ENCODE measurements at places on chromosomes 13 and 19.

DNA sequence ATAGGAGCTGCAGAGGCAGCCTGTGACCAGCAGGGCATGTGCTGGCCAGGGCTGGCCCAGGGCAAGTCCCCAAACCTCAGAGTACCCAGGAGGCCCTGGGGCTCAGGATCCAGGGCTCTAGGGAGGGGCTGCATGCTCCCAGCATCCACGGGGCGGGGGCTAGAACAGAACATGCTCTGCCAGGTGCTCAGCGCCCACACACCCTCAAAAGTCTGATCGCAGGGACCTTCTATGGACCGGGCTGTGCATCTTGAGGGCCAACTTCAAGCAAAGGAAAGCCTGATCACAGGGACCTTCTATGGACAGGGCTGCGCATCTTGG, 33.5 kb downstream of the ELL start:
- no peak for DNase-seq

DNA sequence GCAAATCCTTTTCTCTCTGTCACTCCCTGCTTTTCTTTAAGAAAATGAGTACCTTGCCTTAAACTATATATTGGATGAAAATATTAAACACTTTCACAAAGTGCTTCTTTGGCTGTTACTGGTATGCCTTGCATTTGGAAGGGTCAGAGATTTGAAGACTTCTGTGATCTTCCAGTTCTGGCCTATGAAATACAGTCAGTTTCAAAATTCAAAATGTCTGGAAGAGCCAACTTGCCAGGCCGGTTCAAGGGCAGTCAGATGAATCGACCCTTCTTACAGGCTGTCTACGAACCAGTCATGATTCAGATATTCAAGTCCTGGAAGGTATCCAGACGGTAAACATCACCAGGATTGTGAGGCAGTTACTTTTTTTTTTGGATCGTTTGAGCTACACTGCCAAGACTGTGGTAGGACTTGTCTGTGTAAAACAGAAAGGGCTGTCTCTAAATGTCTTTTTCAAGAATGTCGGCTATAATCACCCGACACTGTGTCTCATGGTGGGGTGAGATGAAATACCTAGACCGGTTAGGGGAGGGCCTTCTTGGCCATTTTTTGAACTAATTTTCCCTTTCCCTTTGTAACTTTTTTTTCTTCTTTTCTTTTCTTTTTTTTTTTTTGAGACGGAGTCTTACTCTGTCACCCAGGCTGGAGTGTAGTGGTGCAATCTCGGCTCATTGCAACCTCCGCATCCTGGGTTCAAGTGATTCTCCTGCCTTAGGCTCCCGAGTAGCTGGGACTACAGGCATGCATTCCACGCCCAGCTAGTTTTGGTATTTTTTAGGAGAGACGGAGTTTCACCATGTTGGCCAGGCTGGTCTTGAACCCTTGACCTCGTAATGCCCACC, 11.2 kb downstream of the ACTN4 start:
- DNase-seq, result peak; percentile 22

DNA sequence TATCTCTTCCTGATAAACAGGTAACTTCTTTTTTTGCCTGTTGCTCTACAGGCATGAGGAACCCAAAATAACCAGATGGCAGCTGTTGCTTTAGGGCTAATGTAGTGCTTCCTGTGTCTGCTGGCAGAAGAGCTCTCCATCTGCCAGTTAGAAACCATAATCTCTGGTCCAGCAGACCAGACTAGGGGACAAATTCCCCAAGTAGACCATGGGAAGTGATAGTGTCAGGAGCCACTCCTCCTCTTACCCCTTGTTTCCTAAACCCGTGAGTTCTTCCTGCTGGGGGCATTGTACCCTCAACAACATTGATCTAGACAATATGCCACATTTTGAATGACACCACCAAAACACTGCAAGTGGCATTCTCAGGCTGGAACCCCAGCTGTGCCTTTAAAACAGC, 135.9 kb downstream of the DLEU7 start:
- no peak for DNase-seq

GRCh38 chr19:45816236-45817009, 1.3 kb upstream of the RSPH6A start:
- DNase-seq, result no peak

GRCh38 chr13:92745258-92745657, 481.3 kb upstream of the GPC6 start:
- DNase-seq, result peak; percentile 37

DNA sequence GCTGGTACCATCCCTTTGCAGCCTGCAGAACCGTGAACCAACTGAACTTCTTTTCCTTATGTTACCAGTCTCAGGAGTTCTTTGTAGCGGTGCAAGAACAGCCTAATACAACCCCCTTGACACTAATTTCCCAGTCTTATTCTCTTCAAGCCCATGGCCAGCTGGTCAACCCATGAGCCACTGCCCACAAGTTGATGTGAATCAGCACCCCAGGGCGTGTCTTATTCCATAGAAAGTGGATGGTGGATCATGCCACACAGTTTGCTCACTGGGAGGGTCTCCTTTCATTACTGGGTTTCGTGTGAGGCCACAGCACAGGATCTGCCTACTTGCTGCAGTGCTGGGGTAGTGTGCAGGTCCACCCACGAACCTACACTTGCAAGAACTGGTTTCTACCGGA, 27.0 kb downstream of the TEX29 start:
- DNase-seq, result no peak

Data from NCI-H1417 (cell line).